Mucosa of gallbladder (tissue), 1 donor: ENCODE measurements at places on chromosomes 4 and X. TPM values are rescaled to one million over a fixed set of nuclear protein-coding genes. Genes with fewer than 3 reads are reported as not detected.

- no peak for DNase-seq
Measured at GRCh38 chr4:40378619-40379018, 43.5 kb downstream of the CHRNA9 start.

The DOK7 gene
- 7.4 TPM for total RNA-seq

DNA sequence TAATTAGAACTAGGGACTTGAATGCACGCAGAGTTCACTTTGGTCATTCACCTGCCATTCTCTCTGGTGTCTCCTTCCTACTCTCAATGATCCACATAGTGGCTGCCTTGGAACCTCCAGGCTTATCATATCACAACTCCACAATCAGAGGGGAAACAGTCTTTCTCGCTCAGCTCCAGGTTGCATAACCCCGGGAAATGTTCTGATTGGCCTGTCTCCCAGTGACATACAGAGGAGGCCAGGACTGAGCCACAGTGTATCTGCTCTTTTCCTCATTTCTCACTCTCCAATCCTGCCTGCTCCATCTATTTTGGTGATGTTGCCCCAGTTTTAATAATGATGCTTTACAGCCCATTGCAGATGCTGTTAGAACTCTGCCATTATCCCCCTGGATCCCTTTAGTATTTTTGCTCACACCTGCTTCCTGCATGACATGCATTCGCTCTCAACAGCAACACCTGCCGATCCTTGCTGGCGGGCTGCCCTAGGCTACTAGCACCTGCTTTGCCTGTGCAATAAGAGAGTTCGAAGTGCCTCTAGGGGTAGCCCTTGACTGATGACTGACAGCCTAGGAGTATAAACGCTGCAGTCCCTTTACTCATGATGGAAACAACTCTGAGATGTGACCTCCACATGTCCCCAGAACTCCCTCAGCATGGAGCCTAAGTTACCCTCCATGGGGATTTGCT is 211.3 kb upstream of the RPS6KA3 start:
- DNase-seq: no peak

The TNIP3 gene
- 0.32 TPM for total RNA-seq

DNA sequence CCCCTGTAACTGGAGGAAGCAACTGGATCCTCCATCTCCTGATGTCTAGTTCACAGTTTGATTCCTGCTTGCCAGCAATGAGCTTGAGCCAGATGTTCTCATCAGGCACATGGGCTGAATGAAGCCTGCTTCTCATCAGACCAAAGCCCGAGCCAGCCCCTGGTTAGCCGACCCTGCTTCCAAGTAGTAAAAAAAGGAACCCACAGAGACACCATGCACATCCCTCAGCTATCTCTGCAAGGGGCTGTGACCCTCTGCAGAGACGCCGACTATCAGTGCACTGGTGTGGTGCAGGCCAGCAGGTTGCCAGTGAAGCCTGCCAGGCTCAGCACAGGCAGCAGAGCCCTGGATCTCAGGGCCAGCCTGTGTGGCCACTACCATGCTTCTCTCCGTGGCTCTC is 2.8 kb downstream of the DCTD start:
- no peak for DNase-seq

The GIMD1 gene
- total RNA-seq: 34.1 TPM

DNA sequence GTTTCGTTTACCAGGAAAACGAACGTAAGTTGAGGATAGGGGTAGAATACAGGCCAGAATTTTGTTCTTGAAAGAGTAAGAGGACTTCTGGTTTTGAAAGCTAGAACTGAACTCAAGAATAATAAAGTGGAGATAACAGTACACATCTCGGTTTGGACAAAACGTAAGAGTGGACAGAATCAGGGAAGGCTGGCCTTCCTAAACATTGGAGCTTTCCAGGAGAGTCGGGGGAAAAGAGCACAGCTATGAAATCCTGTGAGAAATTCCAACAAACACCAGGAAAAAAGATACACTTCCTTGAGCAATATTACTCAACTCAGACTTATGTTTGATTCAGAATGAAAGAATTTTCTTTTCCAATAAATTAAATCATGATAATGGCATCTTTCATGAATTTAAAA is 1.2 kb downstream of the CTSO start:
- DNase-seq: no peak

The CHRNA9 gene
- not detected for total RNA-seq

DNA sequence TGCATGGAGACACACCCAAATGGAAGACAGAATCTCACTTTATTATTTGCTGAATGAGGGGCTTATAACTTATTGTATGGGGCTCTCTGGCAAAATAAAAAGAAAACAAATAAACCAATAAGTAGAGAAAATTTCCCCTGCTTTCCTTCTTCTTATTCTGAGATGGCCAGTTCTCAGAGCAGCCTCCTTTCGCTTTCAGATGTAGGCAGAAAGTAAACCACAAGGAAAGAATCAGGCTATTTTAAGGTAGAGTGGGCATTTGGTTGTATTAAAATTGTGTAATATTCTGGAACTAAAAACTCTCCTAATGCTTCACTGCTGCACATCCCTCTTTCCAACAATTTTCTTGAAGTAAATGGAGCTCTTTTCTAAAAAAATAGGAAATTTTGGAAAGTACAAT is 241.8 kb downstream of the GALNTL6 start:
- DNase-seq: no peak

DNA sequence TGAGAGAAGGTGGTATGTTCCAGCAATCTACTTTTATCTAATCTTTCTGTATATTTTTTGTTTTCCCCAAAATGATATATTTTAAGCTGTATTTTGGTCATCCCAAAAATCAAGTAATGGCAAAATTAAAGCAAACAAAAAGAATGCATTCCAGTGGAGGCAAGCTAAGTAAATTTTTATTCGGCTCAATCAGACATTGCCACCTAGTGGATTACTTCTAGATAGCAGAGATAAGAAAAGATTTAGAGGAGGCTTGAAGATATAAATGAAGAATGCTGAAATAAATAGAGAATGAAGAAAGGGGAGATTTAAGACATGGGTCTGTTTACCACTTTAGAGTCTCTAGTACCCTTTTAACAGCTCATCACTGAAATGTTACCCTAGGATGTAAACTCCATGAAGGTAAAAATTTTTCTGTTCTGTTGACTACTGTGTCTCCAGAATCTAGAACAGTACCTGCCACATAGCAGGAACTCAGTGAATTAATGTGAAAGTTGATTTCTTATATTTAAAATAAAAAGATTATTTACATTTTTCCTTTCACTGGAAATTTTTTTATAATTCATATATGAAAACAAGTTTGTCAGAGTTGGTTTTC is 110.9 kb upstream of the ANK2 start:
- DNase-seq: no peak

DNA sequence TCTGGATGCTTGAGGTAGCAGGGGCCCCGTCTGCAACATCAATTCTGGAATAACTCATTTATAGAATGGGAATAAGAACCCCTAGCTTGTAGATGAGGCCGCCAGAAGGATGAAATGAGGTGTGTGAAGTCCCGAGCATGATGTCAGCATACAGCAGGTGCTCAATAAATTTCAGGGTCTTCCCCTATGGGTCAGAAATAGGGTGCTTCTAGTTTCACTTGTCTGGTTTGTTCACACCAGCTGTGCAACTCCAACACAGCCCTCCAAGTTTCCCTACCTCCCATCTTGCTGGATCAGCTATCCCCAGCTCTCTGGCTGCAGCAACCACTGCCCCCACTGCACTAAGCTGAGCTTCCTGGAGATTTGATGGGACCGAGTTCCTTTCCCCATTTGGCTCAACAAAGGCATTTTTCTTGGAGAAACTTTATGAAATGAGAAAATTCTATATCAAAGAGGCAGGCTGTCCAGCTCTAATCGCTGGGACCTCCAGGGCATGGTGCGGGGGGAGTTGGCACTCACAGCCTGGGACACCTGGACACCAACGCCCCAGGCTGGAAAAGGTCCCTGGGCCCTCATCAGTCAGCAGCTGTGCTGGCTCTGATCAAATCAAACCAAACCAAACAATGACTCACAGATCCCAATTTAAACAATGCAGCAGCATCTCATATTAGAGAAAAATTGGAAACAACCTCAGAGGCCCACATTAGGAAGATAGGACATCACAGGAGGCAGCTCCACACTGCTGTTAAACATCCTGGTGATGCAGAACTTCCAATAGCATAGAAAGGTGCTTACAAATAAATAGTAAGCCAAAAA is 13.3 kb downstream of the SLC2A9 start:
- no peak for DNase-seq

GRCh38 chrX:146243041-146243440 is 425.4 kb downstream of the SLITRK2 start:
- DNase-seq: no peak

DNA sequence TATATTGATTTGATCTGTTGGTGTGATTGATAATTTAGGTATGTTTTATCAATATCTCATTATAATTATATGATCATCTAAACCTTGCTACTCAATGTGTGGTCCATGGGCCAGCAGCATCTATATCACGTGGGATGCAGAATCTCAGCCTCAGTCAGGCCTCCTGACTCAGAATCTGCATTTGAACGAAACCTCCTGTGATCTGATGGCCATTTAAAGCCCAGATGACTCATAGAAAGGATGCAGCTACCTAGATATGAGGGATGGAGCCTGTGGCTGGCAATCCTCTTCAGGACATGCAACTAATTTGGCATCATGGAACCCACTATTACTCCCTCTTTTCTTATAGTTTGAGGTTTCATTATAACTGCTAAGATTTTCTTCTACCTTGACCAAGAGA is 11.3 kb upstream of the CHRNA9 start:
- DNase-seq: no peak

DNA sequence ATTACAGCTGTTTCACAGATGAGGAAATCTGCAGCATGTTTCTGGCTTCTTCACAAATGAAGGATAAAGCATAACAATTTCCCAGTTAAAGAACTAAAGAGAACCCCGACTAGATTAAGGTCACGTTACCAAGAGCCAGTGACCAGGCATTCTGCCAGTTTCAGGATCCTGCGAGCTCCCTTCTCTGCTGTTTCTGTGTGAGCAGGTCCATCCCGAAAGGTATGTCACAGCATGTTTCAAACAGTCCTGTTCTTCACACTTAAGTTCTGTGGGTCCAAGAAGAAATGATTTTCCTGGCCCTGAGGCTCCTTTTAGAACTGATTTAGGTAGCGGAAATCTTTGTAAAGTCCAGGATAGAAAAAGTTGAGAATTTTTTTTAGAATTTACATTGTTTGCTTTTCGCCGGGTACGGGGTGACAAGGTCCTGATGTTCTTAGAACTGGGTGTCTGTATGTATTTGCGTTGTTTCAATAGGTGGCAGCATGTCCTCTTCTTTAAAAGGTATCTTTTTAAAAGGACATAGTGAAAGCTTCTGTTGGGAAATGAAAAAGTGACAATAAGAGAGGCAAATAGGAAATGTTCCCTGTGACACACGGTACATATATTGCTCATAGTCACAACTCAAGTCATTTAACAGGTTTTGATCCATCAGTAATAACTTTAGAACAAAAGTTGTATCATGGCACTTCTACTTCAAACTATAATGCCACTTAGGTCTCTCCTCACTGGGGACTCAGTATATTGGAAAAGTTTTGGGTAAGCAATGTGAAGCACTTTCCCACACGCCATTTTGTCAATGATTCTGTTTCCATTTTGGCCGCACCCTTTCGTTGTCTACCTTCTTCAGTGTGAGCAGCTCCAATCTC is 18.4 kb downstream of the IL21 start:
- no peak for DNase-seq

DNA sequence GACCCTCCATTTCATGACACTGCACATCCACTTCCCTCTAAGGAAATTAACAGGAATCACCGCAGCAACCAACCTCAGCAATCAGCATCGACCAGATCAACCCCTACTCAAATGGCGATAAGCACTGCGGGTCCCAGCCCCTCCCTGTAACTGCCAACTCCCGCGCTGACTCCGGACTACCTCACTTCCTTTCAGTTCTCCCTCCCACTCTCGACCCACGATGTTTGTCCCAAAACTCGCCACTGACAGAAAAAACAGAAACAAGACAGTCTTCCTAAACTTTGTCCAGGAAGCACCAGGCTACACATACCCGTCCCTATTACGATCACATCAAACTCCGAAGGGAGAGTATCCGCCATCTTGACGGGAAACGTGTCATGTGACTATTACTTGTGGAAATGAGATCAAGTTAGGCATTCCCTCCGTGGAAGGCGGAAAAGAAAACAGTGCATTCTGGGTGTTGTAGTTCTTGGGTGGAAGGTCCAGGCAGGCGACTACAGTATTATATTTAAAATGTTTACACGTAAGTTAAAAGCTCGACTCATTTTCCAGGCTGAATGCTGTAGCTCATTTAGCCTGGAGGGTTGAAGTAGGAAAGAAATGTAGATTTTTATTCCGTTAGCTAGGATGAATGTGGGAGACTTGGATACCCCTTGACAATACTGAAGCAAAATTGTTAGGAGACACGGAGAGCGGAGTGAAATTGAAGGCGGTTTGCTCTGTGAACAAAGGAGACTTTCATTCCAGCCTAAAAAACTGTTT is at the start of gene CHM:
Gene CHM (minus strand): TSS at position 385 of the 762 bp plus-strand sequence. CDS start 26 bp downstream, at position 359.
- peak; percentile 72 for DNase-seq

- DNase-seq: no peak
Measured at GRCh38 chr4:146072376-146072775, 103.1 kb upstream of the LSM6 start.

The IL3RA gene
- 3.8 TPM for total RNA-seq

GRCh38 chr4:3462790-3463415 is at the start of gene DOK7:
Gene DOK7 (plus strand): TSS chr4:3463306. CDS start chr4:3463376, 70 bp downstream.
- DNase-seq: no peak

The NWD2 gene
- total RNA-seq: 0.09 TPM

DNA sequence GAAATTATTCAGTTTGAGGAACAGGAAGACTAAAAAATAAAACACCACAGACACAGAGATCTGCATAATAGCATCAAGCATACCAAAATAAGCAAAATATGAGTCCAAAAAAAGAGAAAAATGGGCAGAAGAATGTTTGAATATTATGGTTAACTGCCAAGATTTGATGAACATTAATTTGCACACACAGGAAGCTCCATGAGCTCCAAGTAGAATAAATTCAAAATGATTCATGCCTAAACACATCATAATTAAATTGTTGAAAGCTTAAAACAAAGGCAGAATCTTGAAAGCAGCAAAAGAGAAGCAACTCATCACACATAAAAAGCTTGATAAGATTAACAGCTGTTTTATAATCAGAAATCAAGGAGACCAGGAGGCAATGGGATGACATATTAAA is 156.6 kb upstream of the ARSJ start:
- no peak for DNase-seq

DNA sequence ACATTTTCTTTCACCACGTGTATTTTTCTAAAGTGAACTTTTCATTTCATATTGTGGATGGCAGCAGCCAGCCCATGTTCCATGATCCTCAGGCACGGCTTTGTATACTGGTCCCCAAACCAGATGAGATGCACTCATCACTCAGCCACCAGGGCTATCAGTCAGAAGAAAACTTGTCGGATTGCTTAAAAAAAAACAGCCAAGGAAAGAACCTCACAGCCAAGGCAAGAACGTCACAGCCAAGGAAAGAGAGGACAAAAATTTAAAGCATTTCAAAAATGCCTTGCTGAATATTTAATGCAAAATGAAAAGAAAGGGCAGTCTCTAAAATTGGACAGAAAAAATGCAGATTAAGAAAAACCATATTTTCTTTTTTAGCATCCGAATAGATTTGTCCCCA is 333.3 kb downstream of the PDGFC start:
- DNase-seq: no peak

The FABP2 gene
- total RNA-seq: not detected

The CT45A2 gene
- not detected for total RNA-seq

The GYG2 gene
- 5.4 TPM for total RNA-seq

The MAGEE2 gene
- total RNA-seq: 0.43 TPM

The DMRTC1 gene
- not detected for total RNA-seq

The PLK4 gene
- total RNA-seq: 2.3 TPM

GRCh38 chr4:75306506-75306905 is 207.7 kb downstream of the RCHY1 start:
- no peak for DNase-seq
